ENCODE measurements at places on chromosomes 12 and 14.
A peak's percentile ranks its signal among the peaks of the same experiment; 100 is the strongest.

DNA sequence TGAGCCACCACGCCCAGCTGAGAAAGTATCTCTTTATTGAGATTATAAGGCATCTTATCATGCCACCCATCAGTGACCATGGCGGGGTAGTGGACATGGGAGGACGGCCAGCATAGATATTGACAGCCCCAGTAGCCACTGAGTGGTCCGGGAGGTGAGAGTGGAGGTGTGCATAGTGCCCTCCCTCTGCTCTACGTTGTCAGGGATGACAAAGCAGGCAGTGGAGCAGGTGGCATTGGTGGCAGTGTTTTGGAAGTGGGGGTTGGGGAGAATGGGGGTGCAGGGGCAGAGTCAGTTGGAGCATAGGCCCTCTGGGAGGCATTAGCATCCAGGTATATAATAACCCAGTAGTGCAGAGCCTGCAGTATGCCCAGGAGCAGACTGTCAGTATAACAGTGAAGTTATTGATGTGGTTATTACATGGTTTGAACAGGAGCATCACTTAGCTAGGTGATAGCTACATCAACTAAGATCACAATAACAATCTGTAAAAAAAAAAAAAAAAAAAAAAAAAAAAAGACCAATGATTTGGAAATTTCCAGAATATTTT is 41.1 kb downstream of the GNG2 start:
- no peak for DNase-seq

DNA sequence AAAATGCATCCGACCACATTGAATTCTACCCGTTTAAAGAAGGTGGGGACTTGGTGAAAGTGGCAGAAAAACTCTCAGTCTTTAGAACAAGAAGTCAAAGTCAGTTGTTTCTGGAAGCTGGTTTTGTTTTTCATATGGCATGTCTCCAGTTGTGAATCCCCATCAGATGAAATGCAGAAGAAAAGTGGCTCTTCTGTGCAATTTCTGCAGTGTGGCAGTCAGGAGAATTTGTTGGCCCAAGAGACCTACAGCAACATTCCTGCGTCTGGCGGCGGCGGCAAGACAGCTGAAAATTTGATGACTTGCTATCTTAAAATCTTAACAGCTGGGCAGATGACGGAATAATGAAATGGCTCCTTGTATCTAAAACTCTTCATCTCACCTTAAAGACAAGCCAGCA is 201.5 kb downstream of the FOXN3 start:
- DNase-seq: no peak

GRCh38 chr12:105228966-105229365 is 7.0 kb downstream of the APPL2 start:
- no peak for DNase-seq

- no peak for DNase-seq
Observed at GRCh38 chr12:27899151-27899661, 73.3 kb downstream of the PTHLH start.

- no peak for DNase-seq
Observed at GRCh38 chr12:16299403-16299802, 21.9 kb upstream of the SLC15A5 start.

- no peak for DNase-seq
Observed at GRCh38 chr14:68655021-68655831, 137.6 kb downstream of the ZFP36L1 start.

GRCh38 chr14:59483363-59483762 is 845 bp downstream of the L3HYPDH start:
- no peak for DNase-seq

DNA sequence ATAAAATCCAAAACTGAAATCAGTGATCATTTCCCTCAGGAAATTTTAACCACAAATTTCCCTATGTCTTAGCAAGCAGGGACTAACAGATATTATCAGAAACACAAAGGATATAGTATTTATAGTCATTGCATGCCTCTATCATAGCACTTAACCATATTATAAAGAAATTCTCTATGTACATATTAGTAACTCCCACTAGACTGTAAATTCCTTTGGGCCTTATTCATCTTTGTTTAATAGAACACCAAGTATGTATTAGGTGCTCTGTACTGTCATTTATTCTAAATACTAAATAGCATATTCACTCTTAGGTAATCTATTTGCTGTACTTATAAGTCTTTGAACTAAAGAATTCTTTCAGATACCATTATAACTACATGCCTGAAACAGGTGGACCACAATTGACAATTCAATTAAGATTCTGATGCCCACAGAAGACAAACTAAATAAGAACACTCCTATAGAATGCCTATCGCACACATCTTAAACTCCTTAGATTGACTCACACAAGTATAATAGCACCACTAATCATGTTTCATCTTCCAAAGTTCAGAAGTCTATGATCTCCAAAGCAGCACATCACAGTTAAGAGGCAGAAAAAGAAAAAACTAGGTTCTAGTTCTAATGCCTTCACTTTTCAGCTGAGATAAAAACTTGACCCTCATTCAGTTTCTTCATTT is 134.1 kb downstream of the FSCB start:
- DNase-seq: no peak

GRCh38 chr12:61694214-61694613 is 566.0 kb upstream of the USP15 start:
- no peak for DNase-seq

GRCh38 chr12:6631549-6631961 is 4.2 kb downstream of the LPAR5 start:
- DNase-seq: no peak

- DNase-seq: no peak
Observed at GRCh38 chr14:94157197-94157596, 16.9 kb upstream of the PPP4R4 start.

DNA sequence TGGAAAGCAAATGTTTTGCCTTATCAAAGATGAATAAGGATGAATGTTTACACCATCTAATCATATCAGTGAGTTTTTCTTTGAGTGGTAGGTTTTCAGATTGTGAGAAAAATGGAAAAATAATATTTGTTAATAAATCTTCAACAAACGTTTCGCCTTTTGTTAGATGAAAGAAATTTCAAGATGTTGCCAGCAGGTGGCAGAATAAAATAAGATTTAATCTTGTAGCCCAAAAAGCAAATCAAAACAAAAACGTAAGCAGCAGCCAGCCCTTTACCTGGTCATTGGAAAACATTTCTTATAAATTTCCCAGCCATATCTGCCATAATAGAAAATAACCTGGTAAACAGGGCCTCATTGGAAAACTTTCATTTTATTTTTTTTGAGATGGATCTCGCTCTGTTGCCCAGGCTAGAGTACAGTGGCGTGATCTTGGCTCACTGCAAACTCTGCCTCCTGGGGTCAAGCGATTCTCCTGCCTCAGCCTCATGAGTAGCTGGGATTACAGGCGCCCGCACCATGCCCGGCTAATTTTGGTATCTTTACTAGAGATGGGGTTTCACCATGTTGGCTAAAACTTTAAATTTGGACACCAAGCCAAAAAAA is 15.4 kb upstream of the TMEM120B start:
- no peak for DNase-seq

DNA sequence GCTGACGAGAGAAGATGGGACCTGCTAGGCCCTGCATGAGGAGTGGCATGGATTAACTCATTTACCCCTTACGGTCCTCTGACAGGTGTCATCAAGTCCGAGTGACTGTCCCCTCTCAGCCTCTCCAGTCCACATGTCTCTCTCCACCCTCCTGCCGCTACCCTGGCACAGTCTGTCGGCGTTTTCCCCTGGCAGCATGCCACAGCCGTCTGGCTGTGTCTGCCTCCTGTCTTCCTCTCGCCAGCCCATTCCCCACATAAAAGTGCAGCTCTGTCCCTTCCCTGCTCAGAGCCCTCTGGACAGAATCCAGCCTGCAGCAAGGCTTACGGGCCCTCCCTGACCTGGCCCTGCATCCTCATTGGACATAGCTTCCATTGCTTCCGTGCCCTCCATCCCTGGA is 45.6 kb downstream of the UBE3B start:
- no peak for DNase-seq

GRCh38 chr12:71551529-71551928 is 111.9 kb downstream of the LGR5 start:
- DNase-seq: no peak

GRCh38 chr14:54577494-54577893 is 10.6 kb downstream of the SAMD4A start:
- no peak for DNase-seq

DNA sequence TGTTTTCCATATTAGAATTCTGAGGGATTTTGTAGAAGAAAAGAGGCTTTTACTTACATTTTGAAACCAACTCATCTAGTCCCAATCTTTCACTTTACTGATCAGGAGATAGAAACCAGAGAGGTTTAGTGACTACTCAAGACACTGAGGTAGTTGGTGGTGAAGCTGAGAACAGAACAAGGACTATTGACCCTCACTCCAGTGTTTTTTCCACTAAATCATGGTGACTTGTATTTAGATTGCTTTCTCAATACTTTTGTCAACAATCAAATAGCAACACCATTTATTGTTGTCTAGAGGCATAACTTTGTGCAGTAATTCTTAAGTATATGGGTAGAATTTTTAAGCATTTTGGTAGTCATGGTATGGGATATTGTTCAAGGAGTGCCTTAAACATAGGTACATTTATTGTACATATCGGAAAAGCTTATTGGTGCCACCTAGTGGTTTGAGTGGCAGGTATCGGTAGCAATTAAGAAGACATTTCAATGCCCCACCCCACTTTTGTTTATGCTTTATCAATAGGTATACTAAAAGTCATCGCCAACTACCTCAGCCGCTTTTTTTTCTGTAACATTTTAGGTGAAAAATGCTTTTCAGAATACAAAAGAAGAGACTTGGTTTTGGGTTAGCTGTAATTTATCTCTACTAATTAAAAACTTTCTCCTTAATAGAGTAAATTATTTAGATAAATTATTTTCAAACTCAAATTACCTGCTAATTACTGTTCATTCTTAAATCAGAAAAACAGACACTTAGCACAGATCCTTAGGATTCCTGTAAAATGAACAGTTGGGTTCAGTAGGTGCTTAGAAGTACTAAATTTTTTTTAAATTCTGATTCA is 47.3 kb upstream of the PAWR start:
- no peak for DNase-seq

GRCh38 chr14:77812028-77812427 is 12.1 kb downstream of the ADCK1 start:
- DNase-seq: no peak

GRCh38 chr14:90453401-90453951 is 56.6 kb downstream of the CALM1 start:
- DNase-seq: no peak

DNA sequence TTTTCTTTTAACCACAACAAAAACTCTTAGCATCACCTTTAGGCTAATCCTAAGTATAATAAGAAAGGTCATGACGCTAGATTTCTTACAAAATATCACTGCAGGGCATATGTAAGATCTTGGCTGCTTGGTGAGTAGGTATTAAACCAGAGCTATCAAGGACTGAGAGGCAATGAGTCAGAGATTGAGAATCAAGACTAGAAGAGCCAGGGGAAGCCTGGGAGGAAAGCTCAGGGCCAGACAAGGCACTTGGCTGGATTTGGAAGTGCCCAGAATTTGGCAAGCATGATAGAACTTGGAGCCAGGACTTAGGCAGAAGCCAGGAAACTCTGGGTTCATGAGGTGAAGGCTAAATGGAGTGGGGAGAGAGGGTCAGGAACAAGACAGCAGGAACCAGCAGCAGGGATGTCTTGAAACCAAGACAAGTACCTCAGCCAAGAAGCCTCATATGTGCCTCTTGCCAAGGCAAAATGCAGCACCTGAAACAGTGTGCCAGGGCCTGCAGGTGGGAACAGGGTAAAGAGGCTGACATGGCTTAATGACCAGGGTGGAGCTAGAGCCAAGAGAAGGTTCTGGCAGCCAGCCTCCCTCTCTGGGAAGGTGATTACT is 49.9 kb downstream of the PTHLH start:
- no peak for DNase-seq

GRCh38 chr14:75343911-75344310 is 65.3 kb downstream of the FOS start:
- DNase-seq: no peak

GRCh38 chr14:88156127-88156526 is 151.2 kb downstream of the GPR65 start:
- no peak for DNase-seq

GRCh38 chr14:84864548-84865271 is 665.2 kb upstream of the FLRT2 start:
- no peak for DNase-seq

DNA sequence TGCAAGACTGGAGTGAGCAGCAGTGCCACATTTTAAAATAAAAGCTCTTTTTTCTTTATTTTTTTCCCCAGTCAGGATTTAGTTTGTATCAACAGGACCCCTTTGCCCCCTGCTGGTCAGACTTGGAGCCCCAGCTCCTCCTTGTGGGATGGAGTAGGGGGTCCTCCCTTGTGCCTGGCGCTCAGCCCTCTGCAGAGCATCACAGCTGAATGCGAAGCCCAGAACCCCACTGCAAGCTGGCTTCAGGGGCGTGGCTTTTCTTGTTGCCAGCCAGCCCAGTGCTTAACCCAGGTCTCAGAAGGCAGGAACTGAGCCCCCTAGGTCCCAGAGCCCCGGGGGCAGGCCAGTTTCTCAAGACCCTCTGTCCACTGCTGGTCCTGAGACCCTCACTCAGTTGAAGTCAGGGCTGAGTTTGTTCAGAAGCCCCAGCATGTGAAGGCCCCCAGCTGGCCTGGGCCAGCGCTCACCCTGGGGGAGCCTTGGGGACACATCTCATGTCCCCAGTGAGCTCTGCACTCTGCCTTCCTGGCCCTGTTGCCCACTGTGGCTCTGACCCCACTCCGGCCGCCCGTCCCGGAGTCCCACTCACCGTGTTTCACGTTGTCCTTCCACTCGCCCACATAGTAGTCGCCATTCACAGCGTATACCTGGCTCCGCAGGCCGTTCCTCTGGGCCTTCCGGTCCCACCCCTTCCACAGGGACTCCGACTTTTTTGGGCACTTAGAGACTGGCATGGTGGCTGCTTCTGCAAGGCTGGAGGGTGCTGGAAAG is 519 bp downstream of the MORN3 start:
- DNase-seq: peak; percentile 69

DNA sequence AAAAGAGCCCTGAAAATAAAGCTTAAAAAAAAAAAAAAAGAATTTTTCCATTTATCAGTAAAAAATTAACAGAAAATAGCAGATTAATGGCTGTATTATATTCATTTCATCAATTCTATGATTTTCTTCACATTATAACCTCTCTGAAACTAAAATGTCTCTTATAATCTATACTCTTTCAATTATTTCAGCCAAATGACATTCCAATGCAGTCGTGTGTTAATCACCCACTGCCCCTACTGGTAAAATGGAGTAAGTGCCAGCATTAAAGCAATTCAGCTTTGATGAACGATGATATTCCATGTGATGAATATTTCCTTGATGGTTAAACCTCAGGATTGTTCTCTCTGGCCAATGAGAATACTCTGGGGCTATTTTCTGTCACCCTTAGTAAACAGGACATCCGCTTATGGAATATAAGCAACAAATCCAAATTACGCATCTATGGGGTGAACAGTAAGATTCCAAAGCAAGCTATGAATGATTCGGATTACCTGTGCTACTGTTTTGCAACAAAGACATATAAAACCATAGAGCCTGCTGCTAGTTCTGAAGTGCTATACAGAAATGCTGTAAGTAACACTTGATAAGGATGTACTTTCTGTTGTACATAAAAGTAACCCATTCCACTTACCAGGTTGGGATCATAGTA is 20.3 kb upstream of the SYCP3 start:
- DNase-seq: no peak

GRCh38 chr12:8687846-8688601 is 9.8 kb upstream of the RIMKLB start:
- DNase-seq: no peak

Data from activated CD8-positive, alpha-beta memory T cell treated with anti-CD3 and anti-CD28 coated beads, Interleukin-2, amount 50 U/mL, for 48 hours (primary cell).